Inflammatory macrophage (primary cell): ENCODE measurements at places on chromosomes 3 and 15.

DNA sequence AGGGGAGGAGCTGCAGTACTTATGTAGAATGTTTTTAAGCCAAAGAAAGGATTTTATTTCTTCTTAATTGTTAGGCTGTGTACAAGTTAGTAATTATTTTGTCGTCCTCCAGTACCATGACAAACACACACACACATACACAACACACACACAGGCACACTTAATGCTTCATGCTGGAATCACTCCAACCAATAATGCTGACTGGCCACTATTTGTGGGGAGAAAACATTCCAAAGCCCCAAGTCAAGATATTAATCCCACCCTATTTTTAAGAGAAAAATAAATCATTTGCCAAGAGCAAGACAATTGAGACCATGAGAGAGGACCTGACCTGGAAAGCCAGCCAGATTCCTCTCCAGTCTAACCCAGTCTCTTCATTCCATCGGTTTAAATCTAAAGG is 51.8 kb upstream of the TMCO5A start:
- DNase-seq: no peak

DNA sequence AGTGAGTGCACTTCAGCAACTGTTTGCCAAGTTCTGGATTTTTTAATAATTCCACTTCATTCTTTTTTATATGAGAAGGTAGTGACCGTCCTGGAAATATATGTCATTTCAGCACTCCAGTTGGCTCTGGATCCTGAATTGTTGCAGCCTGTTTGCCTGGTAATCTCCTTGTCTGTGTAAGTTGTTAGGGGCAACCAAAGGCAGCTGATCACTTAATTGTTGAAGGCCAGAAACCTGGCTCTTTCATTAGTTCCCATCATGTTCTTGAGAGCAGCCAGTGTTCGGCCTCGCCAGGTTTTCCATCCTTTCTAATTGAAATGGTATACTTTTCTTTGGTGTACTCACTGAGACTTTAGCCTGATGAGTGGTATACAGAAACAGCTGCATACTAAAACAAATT is 168.6 kb downstream of the SOX2 start:
- no peak for DNase-seq

DNA sequence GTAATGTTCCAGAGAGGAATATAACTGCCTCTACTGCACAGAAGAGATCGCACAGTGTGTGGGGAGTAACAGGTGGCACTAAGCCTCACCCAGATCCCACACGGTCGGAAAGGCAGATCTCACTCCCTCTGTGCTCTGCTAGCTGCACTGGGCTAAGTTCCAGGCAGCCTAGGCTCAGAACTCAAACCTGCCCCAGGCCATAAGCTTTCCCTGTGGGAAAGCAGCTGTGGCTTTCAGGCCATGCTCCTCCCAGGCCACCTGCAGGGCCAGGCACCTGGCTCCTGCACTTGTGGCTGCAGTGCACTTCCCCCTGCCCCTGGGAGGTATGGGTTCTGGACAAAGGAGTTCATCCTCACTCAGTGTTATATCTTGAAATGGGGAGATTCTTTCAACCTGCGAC is 27.5 kb downstream of the PCCB start:
- DNase-seq: no peak

GRCh38 chr3:114218578-114219185 is 18.7 kb downstream of the ZNF80 start:
- no peak for DNase-seq

DNA sequence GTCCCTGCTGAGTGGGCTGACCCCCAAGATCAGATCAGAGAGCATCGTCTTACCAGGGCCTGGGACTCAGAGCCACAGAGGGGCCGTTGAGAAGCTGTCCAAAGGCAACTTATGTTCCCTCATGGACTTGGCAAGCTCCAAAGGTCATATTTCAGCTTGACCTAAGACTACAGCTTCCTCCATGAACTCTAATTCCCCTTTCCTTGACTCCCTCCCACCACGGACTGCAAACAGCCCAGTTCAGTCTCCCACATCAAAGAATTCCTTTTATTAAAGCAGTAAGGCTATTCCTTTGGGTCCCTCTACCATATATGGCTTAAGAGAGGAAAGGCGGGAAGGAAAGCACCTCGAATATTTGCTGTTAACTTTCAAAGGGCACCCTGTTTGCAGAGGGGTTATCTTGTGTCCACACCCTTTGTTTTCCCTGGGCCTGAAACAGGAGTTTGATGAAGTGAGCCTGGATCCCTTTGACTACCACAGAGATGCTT is 146.1 kb upstream of the THBS1 start:
- DNase-seq: peak; percentile 31

GRCh38 chr3:11810276-11810675 is 36.4 kb downstream of the TAMM41 start:
- no peak for DNase-seq

GRCh38 chr15:30885814-30886213 is 17.9 kb upstream of the FAN1 start:
- DNase-seq: no peak

DNA sequence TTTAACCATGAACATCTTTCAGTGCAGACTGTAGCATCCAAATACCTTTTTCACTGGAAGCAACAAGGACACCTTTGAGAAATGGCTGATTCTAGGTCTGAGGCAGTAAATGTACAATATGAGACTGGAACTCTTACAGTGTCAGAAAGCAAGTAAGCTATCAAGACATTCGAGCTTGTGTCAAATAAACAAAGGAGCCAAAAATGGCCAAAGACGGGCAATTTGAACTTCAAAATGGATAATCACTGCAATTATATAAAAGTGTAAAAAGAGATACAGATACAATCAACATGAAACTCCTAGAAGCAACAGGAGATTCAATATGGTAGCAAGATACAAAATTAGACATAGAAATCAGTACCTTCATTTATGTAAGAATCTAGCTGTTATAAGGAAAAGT is 138.5 kb upstream of the CCDC54 start:
- no peak for DNase-seq

- DNase-seq: peak; percentile 56
Measured at GRCh38 chr3:179473565-179473964, 22.3 kb upstream of the GNB4 start.

DNA sequence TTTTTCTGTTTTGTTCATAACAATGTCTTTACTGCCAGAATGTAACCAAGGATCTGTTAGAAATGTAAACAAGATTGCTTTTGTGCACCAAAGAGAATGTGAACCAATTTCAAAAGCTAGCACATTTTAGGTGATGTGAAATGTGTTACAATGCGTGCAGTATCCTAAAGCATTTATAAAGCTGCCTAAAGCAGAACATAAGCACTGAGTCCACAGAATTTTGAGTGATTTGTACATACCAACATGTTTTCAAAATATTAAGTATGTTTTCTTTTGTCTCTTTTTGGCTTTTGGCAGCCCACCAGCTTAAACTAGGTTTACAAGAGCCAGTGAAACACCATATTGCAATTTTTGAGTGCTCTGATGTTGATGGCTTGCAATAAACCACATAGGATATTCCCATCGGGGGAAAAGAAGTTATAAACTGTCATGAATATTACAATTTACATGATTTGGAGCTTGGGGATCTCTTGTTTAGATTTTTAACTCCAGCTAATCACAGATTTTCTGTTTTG is 364.0 kb downstream of the ZIC1 start:
- DNase-seq: no peak

GRCh38 chr3:13580256-13581023 is 31.5 kb downstream of the FBLN2 start:
- no peak for DNase-seq

- no peak for DNase-seq
Measured at GRCh38 chr3:76470285-76470684, 569.6 kb upstream of the ROBO2 start.

DNA sequence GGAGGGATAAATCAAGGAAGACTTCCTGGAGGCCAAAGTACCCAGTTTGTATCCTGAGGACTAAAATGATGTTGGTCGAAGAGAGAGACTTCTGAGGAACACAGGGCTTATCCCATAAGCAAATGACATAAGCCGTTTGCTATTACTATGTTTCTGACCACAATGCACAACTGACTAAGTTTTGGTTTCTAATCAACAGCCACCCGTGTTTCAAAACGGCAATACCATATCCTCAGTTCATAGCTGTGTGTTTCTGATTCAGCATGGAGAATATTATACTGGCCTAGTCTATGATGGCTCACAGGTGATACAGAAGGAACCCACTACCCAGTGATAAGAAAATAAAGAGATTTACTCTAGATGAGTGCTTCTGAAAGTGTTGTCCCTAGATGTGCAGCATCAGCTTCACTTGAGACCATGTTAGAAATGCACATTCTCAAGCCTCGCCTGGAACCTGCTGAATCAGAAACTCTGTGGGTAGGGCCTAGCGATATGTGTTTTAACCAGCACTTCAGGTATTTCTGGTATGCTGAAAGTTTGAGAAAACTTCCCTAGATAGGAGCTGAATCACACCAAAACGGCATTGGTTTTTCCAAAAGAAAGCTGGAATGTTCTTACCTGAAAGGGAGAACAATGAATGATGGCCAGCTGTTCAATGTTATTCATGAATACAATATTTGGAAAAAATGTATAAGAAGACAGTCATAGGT is 639.7 kb upstream of the NR2F2 start:
- DNase-seq: no peak

- DNase-seq: no peak
Measured at GRCh38 chr3:186283651-186284348, 78.2 kb downstream of the DGKG start.

- no peak for DNase-seq
Measured at GRCh38 chr3:88767746-88768145, 339.7 kb upstream of the EPHA3 start.

DNA sequence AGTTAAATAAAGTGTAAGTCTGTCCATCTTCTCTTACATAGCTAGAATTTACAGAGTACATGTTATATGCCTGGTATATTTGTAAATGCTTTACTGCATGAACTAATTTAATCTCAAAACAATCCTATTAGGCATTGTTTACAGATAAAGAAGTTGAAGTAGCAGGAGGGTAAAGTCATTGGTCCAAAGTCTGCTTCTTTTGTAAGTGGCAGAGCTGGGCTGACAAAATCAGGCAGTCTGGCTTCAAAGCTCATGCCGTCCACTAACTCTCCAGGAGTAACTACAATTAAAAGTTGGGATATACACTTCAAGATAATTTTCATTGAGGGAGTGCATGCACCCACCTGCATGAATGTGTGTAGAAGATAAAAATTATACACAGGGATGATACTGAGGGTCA is 27.3 kb downstream of the VGLL3 start:
- no peak for DNase-seq

DNA sequence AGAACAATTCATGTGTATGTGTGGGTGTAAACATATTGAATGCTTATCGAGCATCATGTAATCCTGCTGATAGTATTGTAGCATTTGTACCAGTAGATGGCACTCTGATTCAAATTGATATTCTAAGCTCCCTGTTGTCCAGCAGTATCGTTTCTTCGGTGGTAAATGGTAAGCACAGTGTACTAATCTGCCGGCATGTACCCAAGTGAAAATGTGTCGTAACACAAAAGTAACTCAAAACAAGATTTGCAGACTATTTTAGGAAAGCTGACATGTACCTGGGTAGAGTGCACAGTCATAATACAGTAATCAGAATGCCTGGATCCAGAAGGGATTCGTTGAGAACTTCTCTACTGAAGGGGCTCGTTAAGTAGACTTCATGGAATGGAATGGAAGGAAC is 31.7 kb upstream of the MNS1 start:
- peak; percentile 39 for DNase-seq

DNA sequence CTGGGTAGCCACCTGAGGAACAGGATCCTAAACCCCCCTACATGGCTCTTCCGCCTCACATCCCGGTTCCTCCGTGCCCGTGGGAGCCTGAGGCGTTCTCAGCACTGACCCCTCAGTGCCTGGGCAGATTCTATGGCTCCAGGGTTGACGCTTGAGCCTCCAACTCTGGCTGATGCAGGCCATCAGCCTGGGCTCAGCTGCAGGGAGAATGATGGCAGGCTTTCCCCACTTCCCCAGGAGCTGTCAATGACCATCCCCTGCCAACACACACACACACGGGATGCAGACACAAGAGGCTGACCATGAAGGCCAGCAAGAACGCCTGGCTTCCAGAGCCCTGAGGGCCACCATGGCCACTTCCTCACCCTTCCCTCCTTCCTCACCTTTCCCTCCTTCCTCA is 15.8 kb upstream of the IGDCC3 start:
- no peak for DNase-seq
